Prostate gland (tissue), 2 donors: ENCODE measurements at places on chromosomes 2 and 18.
A peak's percentile ranks its signal among the peaks of the same experiment; 100 is the strongest.

- DNase-seq = no peak
Measured at GRCh38 chr2:79511320-79511951, 1.4 kb upstream of the CTNNA2 start.

DNA sequence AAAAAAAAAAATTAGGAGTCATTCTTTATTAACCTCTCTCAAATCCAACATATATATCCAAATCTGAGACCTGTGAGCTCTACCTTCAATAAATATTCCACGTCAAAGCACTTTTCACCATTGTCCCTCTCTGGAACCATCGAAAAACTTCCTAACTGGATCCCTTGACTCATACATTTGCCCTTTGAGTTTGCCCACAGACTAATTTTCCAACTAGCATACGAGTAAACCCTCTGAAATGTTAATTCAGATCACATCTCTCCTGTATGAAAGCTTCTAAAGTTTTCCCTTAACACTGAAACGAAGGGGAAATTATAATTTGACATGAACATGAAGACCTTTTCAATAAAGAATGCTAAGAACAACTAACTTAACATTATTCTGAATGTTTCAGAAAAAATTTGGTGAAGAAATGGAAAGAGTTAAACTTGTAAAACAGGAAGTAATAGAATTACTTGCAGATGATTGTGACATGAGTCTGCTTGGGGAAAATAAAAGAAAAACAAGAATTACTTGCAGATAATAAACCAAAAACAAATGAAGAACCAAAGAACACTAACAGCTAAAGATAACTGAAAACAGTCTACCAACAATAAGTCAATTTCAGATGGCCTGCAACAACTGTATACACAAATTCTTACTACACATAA lies 110.6 kb downstream of the C2orf74 start:
- DNase-seq = no peak

GRCh38 chr18:40060562-40060961 lies 1894.5 kb upstream of the PIK3C3 start:
- no peak for DNase-seq

DNA sequence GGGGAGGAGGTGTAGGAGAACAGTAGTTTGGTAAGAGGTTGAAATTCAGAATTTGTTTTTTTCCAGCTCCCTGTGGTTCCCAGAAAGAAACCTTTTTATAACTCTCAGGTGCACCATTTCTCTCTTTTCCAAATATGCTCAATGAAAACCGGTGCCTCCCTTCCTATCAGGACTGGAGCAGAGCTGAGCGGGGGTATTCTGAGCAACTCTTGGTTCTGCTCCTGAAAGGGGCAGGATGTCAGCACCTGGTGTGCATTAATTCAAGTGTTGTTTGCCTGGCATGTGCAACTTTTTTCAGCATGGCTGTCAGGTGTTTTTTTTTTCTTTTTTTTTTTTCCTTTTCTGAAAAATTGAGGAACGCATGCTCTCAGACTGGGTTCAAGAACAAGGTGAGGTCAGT lies 74.1 kb downstream of the MAPK4 start:
- DNase-seq = no peak

DNA sequence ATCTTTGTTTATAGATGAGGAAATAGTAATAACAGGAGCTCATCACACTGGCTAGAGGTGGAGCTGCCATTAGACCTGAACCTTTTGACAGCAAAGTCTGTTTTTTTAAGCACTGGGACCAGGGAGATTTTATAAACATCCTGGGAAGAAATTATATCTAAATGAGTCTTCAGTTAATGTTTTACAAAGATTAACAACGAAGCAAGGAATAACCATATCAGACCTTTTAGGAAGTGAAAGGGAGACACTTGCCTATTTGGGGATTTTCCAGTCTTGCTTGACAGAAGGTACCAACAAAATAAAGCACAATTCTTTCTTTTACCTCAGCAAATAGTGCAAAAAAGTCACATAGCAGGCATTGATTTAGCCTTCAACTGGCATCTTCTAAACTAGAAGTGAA lies 777.0 kb downstream of the CPS1 start:
- no peak for DNase-seq

DNA sequence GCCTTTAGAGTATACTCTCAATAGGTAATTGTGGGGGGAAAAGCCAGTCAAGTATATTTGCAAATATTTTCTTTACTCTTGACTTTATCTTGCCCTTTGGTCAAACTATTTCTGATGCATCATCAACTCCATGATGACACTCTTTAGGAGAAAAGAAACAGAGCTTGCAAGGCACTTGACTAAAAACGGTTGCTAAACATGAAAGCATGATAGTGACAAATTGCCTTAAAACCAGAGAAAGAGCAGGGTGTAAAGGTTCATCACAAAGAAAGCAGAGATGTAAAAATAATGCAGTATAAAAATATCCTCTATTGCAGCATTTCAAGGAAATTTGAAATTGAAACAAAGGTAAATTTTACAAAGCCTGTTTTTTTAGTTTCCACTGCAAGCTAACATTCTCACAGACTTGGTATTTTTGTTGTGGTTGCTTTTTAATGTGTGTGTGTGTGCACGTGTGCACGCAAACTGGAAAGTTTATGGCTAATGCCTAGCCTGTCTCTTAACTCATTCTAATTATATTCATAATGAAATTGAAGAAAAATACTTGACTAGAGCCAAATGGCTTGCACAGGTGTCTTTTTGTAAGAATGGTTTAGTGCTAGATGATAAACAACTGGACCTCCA lies 503.6 kb downstream of the ARHGAP15 start:
- DNase-seq = no peak

GRCh38 chr2:212197776-212198175 lies 340.8 kb downstream of the ERBB4 start:
- DNase-seq = no peak

- peak; percentile 5 for DNase-seq
Measured at GRCh38 chr18:63365876-63366212, 1.2 kb downstream of the KDSR start.

GRCh38 chr2:85878719-85879370 lies 9.9 kb downstream of the ST3GAL5 start:
- DNase-seq = no peak

DNA sequence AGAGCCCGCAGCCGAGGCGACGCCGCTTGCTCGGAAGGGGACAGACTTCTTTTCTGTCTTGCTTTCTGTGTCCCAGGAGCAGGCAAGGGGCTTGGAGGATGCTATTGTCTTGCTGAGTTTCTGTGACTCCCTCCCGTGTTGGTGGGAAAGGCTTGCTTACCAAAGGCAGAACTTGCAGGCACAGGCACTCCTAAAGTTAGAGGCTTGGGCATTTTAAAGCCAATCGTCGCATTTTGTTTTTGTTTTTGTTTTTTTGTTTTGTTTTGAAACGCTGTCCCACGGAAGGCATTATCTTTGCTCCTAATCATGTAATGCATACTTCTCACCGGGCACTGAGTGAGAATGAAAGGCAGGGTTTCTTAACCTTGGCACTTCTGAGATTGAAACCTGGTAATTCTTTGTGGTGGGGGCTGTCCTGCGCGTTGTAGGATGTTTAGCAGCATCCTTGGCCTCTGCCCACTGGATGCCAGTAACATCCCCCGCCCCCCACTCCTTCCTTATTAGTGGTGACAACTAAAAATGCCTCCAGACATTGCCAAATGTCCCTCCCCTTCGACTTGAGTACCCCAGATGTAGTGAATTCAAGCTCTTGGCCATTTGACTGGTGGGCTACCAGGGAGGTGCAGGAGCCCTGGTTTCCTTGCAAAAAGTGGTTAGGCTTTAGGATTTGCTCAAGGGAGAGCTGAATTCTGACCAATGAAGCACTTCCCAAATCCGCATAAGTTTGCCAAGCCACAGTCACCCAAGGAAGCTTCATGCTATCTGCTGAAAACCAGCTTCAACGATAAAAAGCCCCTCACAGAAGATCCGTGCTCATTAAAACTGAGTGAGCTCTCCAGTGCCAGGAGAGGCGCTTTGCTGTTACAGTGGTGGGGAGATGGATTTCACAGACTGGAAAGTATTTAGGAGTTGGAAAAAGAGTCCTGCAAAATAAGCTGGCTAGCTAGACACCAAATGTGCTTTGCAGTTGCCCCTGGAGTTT lies 1.2 kb downstream of the ANTXR1 start:
- no peak for DNase-seq
